ENCODE measurements at places on chromosomes 1 and 21. TPM values are rescaled to one million over a fixed set of nuclear protein-coding genes. Genes with fewer than 3 reads are reported as not detected.

The PIGR gene
- total RNA-seq: not detected

The B3GALT2 gene
- total RNA-seq: 0.84 TPM

The CHIA gene
- not detected for total RNA-seq

The DIRAS3 gene
- 1.1 TPM for total RNA-seq

The CLDN8 gene
- total RNA-seq: not detected

The SMYD2 gene
- 59.3 TPM for total RNA-seq

The UBE2U gene
- not detected for total RNA-seq
